Smooth muscle cell of trachea (primary cell): ENCODE measurements at places on chromosomes 2 and 18. TPM values are rescaled to one million over a fixed set of nuclear protein-coding genes. Genes with fewer than 3 reads are reported as not detected.

LYPD6B gene
- total RNA-seq: not detected in 2 replicates

TMEM200C gene
- under 0.01 and 0.17 TPM in 2 replicates for total RNA-seq

DSG4 gene
- not detected in 2 replicates for total RNA-seq

TMEM182 gene
- total RNA-seq: 1.3 and 2.0 TPM in 2 replicates

ALPG gene
- total RNA-seq: not detected in 2 replicates

ACMSD gene
- total RNA-seq: not detected in 2 replicates

MROH2A gene
- total RNA-seq: not detected in 2 replicates

EIF5B gene
- total RNA-seq: 25.0 and 31.6 TPM in 2 replicates
